Activated T-cell treated with anti-CD3 and anti-CD28 coated beads, Interleukin-2, amount 50 U/mL, for 24 hours (primary cell): ENCODE measurements at places on chromosomes 2 and 18.

DNA sequence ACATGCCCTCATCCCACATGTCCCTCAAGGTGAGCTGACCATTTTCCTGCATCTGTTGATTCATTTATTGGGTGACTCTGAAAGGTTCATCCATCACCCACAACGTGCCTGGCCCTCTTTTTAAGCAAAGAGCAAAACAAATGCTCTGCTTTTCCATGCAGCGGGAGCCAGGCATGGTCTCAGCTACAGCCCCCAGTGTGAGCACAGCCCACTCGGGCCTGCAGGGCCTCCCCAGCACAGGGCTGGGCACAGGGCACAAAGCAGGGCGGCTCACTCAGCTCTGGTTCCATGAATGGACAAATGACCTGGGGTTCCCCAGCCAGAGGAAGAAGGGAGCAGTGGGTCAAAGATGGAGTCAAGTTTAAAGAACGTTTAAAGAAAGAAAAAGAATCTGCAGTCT, 24.1 kb upstream of the OTOS start:
- no peak for DNase-seq

DNA sequence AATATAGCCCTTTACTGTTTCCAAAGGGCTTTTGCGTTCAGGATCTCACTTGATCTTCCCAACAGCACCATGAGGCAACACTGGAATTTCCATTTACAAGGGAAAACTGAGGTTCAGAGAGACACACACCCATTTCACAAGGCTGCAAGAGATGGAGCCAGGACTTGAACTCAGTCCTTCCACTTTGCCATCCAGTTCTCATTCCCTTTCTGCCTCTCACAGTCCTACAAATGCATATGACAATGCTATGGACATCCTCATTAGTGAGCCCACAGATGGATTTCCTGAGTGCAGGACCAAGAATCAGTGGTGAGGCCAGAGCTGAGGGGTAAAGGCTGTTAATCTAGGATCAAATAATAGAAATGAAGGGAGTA, 136.1 kb upstream of the MYCN start:
- no peak for DNase-seq

DNA sequence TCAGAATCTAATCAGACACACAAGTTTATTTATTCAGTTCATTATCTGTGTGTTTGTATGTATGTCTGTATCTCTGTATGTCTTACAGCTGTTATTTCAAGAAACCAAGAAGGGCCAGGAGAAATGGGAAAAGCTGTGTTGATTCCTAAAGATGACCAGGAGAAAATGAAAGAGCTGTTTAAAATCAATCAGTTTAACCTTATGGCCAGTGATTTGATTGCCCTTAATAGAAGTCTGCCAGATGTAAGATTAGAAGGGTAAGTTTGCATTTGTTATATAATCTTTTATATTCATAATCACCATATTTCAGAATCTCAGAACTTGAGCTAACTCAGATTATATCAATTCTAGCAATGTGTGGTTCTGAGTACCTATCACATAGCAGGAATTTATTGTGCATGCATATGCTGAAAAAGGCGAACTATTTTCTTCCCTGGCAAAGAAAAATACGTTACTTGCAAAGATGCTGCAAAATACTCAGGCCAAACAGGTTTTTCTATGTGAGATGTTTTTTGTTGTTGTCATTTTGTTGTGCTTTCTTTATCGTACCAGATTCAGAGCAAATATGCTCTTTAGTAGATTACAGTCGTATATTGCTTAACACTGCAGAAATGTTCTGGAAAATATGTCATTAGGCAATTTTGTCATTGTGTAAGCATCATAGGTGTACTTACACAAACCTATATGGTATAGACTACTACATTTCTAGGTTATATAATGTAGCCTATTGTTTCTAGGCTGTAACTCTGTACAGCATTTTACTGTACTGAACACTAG, 268.7 kb downstream of the GALNT13 start:
- no peak for DNase-seq

GRCh38 chr2:180291060-180291459, 284.0 kb upstream of the CWC22 start:
- no peak for DNase-seq

GRCh38 chr2:216878072-216878471, 18.2 kb upstream of the TNP1 start:
- DNase-seq, result no peak

DNA sequence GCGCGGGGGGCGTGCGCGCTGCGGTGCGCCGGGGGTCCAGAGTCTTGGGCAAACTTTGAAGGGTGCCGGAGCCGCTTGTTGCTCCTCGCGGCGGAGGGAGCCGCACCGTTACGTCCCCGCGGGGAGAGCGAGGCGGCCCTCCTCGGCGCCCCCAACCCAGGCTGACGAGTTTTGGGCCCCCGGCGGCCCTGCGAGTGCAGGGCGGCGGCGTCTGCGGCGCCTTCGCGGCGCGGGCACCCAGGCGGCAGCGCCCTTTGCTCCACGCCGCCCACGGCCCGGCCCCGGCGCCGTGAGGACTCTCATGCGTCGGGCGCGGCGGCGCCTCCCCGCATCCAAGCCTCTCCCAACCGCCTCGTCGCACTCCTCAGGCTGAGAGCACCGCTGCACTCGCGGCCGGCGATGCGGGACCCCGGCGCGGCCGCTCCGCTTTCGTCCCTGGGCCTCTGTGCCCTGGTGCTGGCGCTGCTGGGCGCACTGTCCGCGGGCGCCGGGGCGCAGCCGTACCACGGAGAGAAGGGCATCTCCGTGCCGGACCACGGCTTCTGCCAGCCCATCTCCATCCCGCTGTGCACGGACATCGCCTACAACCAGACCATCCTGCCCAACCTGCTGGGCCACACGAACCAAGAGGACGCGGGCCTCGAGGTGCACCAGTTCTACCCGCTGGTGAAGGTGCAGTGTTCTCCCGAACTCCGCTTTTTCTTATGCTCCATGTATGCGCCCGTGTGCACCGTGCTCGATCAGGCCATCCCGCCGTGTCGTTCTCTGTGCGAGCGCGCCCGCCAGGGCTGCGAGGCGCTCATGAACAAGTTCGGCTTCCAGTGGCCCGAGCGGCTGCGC, 814 bp downstream of the FZD7 start:
- peak; percentile 64 for DNase-seq

DNA sequence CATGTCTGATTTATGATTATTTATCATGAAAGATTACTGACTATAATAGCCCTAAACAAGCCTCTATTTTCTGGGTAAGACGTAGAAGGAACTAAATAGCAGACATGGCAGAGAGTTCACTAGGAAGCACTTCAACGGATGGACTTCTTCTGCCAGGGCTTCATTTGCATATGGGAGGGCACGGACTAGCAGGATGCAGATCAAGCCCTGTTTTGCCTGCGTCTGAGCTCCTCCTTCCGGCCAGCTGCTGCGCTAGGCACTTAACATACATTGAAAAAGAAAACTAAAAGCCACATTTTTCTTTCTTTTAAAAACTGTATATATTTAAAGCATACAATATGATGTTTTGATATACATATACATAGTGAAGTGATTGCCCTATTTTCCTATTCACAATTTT, 340.0 kb upstream of the MEX3C start:
- no peak for DNase-seq

GRCh38 chr18:67425672-67426071, 90.8 kb downstream of the DSEL start:
- no peak for DNase-seq

DNA sequence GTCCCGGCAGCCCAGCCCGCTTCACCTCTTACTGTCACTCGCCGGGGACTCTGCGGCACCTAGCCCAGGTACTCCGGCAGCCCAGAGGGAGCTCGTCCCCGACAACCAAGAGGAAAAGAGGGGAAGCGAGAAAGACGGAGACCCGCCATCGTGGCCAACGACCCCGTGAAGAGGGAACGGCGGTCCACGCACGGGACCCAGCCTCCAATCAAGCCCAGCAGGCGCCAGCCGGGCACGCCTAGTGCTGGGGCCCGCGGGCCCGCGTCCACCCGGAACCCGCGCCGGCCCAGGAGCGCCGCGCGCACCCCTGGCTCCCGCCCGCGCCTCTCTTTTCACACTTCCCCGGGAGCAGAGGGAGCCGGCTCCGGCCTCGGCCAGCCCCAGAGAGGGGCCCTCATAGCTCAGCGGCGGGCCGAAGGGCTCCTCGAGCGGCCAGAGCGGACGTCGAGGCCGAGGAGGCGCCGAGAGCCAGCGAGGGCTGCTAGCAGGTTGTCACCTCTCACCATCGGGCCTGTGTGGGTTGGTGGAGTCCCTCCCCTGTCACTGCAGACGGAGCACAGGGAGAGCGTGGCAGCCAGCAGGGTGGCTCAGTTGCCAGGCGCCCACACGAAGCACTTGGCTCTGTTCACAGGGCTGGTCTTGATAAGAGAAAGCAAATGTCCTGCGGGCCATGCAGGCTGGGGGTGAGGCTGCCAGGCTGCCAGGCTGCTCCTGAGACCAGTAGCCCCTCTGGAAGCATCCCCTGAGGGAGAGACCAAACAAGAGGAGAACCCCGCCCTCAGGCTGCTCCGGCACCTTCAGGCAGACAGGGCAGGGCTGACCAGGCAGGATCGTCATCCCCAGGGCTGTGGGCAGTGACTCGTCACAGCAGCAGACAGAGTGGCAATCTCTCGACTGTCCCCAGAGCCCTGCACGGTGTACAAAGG, 36.9 kb upstream of the KLF11 start:
- no peak for DNase-seq

GRCh38 chr18:35390951-35391700, 14.0 kb upstream of the ZNF396 start:
- no peak for DNase-seq

- no peak for DNase-seq
These were observed 15.7 kb downstream of the COL5A2 start for GRCh38 chr2:189163889-189164288.

GRCh38 chr2:230267059-230267458, 41.5 kb downstream of the SP140 start:
- no peak for DNase-seq

GRCh38 chr18:39521164-39521563, 1955.6 kb upstream of the CELF4 start:
- DNase-seq, result no peak

DNA sequence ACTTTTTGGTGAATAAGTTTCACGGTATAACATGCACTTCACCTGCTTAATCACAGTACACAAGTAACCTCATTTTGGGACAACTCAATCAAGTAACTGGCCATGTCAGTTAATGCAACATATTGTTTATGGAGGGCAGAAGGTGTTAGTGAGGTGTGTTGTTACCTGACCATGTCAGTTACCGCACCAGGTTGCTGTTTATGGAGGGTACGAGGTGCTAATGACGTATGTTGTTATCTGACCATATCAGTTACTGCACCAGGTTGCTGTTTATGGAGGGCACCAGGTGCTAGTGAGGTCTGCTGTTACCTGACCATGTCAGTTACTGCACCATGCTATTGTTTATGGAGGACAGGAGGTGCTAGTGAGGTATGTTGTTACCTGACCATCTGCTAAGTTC, 135.1 kb upstream of the TPO start:
- no peak for DNase-seq

DNA sequence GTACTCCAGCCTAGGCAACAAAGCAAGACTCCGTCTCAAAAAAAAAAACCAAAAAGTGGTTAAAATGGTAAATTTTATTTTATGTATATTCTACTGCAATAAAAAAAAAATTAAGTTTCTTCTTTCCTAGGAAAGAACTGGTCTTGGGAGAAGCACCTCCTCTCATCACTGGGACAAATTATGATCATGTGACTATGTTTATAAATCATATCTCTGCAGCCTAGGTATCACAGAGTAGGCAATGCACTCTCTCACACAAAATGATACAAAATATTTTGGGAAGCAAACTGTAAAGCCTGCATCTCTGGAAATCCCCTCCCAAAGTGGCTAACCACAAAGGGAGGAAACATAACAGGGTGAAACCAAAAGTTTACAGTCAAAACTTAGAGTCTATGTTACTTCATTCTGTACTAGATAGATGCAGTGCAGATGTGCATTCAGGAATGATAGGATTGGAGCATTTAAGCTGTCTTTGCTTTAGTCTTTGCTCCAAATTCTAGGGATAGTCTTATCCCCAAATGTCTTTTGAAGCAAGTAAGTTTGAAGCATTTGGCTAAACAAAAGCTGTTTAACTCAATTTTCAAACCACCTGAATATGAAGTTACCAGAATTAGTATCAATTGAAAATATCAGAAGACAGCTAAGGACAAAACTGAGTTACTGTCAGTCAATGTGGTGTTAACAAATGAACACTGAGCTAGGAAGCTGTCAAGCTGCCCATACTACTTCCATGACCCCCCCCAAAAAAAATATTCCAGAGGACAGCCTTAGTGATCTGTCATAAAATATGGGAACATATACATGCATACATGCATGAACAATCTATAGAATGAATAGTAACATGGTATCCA, 21.1 kb upstream of the MALT1 start:
- no peak for DNase-seq

DNA sequence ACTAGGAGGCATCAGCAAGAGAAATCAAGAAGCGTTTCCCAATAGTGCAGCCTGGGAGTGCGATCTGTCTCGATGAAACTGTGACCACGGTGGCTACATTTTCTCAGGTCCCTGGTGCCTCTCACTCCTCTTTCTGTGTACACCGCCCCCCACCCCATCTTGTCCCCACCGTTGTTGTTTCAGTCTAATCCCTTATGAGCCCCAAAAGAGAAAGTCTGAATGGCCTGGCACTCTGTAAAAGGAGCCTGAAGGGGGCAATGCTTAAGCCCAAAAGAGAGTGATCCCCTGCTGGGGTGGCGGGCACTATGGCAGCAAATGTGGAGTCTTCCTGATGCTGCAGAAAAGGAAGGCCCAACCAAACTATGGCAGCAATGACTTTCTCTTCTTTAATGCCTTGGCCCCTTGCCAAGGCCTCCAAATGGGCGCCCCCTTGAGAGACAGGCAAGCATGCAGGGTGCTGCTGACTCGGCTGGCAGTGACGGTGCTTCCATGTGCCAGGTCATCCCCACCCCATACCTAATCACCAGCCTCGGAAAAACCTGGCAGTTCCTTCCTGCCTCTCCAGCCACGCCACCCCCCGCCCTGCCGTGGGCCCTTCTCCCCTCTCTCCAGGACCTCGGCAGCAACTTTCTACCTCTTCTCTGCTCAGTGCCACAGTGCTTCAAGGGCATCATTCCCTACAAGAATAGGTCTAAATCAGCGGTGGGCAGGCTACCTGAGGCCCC, 123.0 kb downstream of the CYP26B1 start:
- peak; percentile 7 for DNase-seq

DNA sequence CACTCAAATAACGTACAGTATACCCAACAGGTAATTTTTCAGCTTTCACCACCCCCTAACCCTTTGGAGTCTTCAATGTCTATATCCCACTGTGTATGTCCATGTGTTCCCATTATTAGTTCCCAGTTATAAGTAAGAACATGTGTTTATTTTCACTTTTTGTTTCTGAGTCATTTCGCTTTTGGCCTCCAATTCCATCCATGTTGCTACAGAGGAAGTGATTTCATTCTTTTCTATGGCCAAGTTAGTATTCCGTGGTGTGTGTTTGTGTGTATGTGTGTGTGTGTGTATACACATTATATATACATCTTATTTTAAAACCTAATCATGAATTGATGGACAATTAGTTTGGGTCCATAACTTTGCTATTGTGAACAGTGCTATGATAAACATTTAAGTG, 464.4 kb downstream of the CMPK2 start:
- DNase-seq, result no peak

DNA sequence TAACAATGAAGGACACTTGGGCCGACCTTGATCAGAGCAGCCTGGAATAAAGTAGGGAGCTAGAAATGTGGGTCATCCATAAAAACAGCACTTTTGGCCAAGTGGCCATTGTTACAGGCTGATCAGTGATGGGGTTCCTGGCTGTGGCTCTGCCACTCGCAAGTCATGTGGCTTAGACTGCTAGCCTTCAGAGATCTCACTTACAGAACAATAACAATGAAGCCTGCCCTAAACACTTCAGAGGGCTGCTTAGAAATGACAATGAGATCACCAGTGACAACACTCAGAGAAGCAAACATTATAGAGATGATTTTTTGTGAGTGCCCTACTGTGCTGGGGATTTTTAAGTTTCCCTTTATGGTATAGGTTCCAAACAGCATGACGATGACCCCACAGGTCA, 107.9 kb upstream of the LMAN1 start:
- no peak for DNase-seq
